Stimulated activated CD8-positive, alpha-beta memory T cell treated with anti-CD3 and anti-CD28 coated beads, Interleukin-4, amount 100 ng/mL, for 4 hours (primary cell): ENCODE measurements at places on chromosomes 7 and 10.

DNA sequence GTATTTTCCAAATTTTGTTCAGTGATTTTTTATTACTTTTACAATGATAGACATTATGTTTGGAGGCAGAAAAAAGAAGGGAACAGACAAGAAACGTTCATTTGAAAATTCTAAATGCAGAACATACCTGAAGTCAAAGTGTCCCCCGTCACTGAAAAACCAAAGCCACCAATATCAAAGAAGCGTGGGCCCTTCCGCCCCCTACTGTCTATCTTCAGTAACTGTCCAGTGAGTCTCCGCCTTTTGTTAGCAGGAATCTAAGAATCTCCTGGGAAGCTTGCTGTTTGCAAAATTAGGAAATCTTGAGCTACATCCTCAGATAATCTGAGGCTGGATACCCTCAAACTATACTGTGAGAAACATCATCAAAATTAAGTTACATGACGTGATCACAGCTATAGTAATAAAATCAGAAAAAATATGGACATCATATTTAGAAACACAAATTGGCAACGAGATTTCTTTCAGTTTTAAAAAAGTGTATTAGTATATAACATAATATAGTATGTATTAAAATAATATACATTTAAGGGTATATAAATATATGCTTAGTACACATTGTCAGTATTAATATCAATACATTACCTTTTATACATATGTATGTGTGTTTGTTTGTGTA lies 169.3 kb upstream of the AKR1E2 start:
- peak; percentile 6 for DNase-seq

DNA sequence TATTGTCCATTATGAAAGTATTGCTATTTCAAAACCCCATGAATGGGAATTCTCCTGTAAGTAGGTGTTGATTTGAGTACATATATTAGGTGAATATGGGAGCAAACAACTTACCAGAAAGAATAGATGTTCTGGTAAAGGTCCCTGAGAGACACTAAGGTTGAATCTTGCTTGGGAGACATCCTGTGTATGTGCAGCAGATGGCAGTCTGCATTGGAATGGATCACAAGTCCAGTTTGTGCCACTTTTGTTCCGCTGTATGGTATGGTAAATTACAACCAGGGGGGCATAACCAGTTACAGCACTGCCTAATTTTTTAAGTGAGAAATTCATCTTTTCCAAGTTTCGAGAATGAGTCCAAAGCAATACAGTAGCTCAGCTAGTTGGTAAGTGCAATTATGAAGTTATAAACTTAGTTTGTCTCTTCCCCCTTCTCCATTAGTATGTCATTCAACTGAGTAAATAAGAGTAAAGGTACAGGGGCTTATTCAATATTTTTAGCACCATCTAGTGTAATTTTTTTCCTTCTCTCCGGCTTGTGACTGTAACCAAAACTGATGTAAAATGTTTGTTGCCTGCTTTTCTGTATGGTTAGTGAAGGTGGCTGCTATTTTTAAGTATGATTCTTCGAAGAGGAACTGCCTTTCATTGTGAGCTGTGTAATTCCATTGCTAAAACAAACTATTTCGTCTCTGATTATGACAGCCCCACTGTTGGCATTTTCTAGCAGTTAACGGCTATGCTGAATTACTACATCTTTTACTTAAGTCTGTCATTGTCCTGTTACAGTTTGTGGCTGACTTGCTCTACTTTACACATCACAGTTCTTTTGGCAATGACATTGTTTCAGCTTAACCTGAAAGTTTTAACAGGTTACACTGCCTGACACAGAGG lies 2.8 kb downstream of the MCU start:
- DNase-seq: no peak

- DNase-seq: no peak
Measured at GRCh38 chr7:55432939-55433784, 68.0 kb downstream of the LANCL2 start.

- no peak for DNase-seq
Measured at GRCh38 chr10:61744469-61744868, 81.7 kb downstream of the CABCOCO1 start.

DNA sequence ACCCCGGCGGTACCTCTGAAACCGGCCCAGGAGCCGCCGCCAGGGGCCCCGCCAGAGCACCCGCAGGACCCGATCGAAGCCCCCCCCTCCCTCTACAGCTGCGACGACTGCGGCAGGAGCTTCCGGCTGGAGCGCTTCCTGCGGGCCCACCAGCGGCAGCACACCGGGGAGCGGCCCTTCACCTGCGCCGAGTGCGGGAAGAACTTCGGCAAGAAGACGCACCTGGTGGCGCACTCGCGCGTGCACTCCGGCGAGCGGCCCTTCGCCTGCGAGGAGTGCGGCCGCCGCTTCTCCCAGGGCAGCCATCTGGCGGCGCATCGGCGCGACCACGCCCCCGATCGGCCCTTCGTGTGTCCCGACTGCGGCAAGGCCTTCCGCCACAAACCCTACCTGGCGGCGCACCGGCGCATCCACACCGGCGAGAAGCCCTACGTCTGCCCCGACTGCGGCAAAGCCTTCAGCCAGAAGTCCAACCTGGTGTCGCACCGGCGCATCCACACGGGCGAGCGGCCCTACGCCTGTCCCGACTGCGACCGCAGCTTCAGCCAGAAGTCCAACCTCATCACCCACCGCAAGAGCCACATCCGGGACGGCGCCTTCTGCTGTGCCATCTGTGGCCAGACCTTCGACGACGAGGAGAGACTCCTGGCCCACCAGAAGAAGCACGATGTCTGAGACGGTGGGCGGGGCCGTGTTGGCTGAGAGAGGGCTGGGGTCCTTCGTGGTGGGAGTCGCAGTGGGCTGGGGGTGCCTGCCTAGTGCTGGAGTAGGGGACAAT lies 3.8 kb downstream of the REPIN1 start:
- no peak for DNase-seq
